CD4-positive, CD25-positive, alpha-beta regulatory T cell (primary cell): ENCODE measurements at places on chromosomes 7 and 10. TPM values are rescaled to one million over a fixed set of nuclear protein-coding genes. Genes with fewer than 3 reads are reported as not detected.

- DNase-seq = no peak
Observed at GRCh38 chr7:158786898-158787297, 42.4 kb downstream of the ESYT2 start.

Gene SEMA4G
- 1.1 TPM for total RNA-seq

Gene MSMB
- not detected for total RNA-seq

DNA sequence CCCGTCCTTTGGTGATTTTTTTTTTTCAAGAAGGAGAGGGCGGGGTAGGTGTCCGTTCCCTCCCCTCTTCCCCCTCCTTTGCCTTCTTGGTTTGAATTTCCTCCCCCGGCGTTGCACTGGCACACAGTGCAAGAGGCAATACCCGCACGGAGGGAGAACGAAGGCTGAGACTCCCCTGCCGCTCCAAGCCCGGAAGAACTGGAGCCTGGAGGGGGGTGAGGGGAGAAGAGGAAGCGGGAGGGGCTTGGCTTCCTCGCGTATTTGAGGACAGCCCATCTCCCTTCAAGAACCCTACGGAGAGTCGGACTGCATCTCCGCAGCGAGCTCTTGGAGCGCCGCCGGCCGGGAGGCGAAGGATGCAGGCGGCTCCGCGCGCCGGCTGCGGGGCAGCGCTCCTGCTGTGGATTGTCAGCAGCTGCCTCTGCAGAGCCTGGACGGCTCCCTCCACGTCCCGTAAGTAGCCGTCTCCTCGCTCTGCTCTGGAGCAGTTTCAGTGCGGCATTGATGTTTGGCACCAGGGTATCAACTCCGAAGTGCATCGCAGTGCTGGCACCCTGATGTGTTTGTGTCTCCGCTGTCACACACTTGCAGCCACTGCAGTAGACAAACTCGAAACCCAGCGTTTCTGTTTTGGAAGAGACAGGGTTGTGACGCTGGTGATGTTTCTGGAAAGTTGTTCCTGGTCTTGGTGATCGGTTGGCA is at the start of gene CNTNAP2:
CNTNAP2 (plus strand) TSS at position 281 of the 702 bp plus-strand sequence; CDS start at position 357, 76 bp downstream.
- DNase-seq = no peak

Gene FLNC
- total RNA-seq = not detected

- DNase-seq = no peak
Observed at GRCh38 chr7:142323706-142324105, 65.8 kb upstream of the PRSS58 start.

DNA sequence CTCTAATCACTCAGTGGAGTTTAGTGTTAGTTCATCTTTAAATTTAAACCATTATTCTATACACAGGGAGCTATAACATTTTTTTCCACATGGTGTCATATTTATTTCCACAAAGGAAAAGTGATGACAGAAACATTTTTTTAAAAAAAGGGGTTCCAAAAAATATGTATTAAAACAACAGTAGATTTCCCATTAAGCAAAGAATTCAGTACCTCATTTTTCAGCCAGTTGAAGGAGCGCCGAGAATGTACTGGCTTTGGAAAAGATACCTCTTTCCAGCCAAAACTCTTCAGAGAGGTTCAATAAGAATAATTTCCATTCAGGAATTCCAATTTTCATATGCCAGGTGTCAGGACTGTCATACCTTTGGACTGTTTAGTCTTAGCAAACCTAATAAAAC is 250.5 kb upstream of the MEOX2 start:
- no peak for DNase-seq

Gene OR2A1
- total RNA-seq = not detected

Gene FXYD4
- not detected for total RNA-seq

DNA sequence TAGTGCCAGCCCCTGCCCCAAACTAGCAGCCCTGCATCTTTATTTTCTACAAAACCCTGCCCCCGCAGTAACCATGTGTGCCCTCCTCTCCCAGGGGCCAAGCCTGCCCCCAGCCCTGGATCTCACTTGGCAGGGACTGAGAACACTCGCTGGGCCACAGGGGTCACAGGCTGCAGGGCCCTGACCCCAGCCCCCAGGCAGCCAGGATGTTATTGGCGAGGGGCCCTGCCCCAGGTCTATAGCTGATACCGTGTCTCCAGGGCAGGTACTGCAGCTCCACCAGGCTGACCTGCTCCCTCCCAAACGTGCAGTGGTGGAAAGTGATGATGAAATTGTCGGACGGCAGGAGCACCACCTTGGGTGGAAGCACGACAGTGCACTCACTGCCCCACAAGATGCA is 35.9 kb upstream of the TUBB8 start:
- no peak for DNase-seq

Gene SLC35B4
- total RNA-seq = 10.7 TPM

DNA sequence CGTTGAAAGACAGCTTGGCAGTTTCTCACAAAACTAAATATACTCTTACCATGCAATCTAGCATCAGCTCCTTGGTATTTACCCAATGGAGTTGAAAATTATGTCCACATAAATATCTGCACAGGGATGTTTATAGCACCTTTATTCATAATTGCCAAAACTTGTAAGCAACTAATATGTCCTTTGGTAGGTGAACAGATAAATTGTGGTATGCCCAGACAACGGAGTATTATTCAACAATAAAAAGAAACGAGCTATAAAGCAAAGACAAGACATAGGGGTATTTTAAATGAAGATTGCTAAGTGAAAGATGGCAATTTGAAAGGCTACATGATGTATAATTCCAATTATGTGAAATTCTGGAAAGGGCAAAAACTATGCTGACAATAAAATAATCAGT is 162.5 kb upstream of the PTN start:
- DNase-seq = no peak

Gene TDRD1
- total RNA-seq = not detected

Gene CRTAC1
- not detected for total RNA-seq

DNA sequence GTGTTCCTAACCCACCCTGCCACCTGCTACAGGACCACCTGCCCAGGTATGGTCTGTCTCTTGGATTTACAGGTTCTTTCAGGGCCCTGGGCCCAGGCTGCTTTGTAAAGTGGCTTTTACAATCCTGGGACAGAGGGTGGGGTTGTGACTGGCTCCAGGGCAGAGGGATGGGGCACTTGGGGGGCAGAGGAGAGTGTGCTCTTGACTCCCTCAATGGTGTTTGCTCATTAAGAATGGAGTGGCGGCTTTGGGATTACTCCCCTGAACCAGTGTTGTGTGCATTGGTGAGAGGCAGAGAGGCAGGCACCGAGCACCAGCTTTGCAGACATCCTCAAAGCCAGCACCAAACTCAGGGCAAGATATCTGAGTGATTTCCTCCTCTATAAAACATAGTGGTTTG is 43.5 kb downstream of the VWA2 start:
- no peak for DNase-seq

- no peak for DNase-seq
Observed at GRCh38 chr7:154640266-154640865, 362.6 kb downstream of the PAXIP1 start.

GRCh38 chr7:80859272-80859970 is 59.4 kb downstream of the SEMA3C start:
- DNase-seq = no peak

GRCh38 chr10:13990946-13991345 is 339.8 kb downstream of the FRMD4A start:
- DNase-seq = no peak

DNA sequence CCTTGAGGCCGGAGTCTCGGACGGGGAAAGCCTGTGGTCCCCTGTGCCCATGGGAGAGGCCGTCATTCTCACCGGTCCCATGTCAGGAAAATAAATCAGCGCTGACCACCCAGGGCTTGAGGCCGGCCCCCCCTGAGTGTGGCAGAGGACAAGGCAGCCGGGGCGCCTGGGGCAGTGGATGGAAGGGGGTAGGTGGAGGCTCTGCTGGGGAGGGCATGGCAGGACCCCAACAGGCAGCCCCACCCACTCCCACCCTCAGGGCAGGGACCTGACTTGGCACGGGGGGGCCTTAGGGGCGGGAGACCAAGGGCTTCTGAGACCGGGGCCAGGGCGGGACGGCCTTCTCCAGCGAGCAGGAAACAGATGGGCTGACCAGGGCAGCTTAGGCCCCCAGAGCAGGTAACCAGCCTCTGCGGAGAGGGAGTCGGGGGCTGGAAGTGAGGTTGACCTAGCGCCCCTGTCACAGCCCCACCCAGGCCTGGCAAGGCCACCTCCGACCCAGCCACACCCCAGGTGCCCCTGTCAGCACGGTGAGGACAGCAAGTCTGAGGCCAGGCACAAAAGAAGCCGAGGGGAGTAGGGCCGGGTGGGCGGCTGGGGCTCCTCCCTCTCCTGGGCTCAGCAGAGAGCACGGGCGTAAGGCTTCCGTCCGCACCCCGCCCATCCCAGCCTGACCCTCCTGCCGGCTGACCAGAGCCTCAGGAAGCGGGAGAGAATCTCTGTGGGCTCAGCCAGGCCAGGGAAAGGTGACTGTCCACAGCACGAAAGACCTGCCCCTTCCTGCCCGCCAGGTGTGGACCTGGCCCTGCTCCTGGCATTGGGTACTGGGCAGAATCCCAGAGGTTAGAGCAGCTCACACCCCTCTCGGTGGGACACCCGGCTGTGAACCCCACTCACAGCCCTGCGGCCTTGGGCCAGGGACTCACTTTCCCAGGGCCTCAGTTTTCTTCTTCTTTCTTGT is 87.4 kb downstream of the FOXL3 start:
- no peak for DNase-seq

DNA sequence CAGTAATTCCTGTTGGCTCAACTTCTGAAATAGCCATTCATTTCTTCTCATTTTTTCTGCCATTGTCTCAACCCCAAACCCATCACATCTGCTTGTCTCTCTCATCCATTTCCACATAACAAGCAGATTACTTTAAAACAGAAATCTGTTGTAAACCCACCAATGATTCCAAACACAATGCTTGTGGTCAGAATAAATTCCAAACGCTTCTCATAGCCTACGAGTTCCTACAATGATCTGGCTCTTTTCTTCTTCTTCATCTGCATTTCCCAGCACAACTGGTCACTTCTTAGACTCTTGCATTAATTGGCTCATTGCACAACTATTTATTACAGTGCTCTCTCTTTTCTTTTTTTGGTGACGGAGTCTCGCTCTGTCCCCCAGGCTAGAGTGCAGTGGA is 364.1 kb downstream of the GATA3 start:
- DNase-seq = no peak

GRCh38 chr7:149228831-149229471 is 10.5 kb upstream of the ZNF212 start:
- DNase-seq = no peak

Gene SLC18A3
- total RNA-seq = not detected

Gene SLC35G1
- 3.3 TPM for total RNA-seq

Gene CREB5
- 1.3 TPM for total RNA-seq

- DNase-seq = no peak
Observed at GRCh38 chr7:24291271-24291670, 7.3 kb downstream of the NPY start.

DNA sequence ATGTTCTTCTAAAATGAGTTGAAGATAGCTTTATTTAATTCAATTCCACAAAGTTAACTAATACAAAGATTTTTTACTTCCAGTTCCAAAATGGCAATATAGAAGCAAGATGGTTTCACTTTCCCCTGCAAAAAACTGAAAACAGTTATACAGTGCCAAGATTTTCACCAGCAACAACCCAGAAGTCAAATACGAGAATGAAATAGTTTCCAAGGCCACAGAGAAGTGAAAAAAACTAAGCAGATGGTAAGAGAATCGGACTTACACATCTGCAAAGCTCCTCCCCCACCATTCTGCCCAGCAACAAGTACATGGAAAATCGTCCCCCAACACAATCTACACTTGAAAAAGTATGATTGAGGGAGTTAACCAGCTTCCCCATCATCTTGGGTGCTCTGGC is 30.3 kb upstream of the KEL start:
- no peak for DNase-seq

- DNase-seq = no peak
Observed at GRCh38 chr7:129093867-129094456, 39.1 kb upstream of the TNPO3 start.

DNA sequence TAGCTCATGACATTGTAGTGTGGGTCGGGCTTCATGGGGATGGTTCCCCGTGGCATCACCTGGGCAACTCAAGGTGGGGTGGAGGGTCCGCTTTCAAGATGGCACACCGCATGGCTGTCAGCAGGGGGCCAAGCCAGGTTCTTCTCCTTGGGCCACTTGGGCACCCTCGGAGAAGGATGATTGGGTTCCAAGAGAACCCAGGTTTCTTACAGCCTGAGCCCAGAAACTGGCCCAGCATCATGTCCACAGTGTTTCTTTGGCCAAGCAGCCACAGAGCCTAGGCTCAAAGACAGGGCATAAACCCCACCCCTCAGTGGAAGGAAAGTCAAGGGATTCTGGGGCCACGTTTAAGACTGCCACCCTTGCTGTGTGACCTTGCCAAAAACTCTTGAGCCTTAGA is 110.6 kb downstream of the PTPN20 start:
- no peak for DNase-seq

- peak; percentile 52 for DNase-seq
Observed at GRCh38 chr7:65980478-65981250, 1.3 kb downstream of the GUSB start.

- no peak for DNase-seq
Observed at GRCh38 chr10:35908451-35908850, 266.4 kb upstream of the FZD8 start.

Gene PNLIPRP2
- not detected for total RNA-seq

GRCh38 chr10:91194497-91195179 is 25.8 kb upstream of the PCGF5 start:
- DNase-seq = no peak

GRCh38 chr7:27994639-27995038 is 186.0 kb downstream of the JAZF1 start:
- no peak for DNase-seq

Gene VIPR2
- total RNA-seq = not detected

Gene HOXA7
- total RNA-seq = not detected
